ENCODE measurements at places on chromosomes 1 and 21.

DNA sequence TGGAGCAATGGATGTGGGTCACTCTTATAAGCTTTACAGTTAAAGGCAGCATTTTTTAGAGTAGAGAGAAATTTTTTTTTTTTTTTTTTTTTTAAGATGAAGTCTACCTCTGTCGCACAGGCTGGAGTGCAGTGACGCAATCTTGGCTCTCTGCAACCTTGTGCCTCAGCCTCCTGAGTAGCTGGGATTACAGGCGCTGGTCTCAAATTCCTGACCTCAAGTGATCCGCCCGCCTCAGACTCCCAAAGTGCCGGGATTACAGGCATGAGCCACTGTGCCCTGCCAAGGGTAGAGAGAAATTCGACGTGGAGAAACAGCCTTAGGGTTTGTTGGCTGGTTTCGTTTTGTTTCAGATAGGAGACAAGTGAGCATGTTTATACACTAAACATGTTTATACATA, 594.2 kb upstream of the ADAMTS5 start:
- no peak for DNase-seq

- DNase-seq, result no peak
These were observed 4.4 kb downstream of the HFM1 start for GRCh38 chr1:91400133-91400725.

DNA sequence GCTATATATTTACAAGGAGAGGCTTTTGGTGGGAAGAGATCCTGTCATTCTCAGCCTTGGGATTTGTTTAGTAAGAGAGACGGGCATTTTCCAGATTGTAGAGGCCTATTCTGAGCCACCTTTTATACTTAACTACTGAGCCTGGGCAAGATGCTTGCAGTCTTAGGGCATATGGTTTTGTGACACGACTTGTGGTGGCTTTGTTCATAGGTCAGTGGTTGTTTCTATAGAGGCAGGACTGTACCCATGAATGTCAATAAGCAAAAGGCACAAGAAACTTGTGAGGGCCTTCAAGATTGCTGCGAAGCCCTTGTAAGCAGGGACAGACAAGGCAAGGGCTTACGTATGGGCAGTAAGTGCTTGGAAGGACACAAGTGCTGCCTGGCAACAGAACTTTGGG, 3.4 kb upstream of the FCRL3 start:
- DNase-seq, result no peak

- DNase-seq, result no peak
These were observed 5.5 kb downstream of the TADA1 start for GRCh38 chr1:166870584-166870983.

DNA sequence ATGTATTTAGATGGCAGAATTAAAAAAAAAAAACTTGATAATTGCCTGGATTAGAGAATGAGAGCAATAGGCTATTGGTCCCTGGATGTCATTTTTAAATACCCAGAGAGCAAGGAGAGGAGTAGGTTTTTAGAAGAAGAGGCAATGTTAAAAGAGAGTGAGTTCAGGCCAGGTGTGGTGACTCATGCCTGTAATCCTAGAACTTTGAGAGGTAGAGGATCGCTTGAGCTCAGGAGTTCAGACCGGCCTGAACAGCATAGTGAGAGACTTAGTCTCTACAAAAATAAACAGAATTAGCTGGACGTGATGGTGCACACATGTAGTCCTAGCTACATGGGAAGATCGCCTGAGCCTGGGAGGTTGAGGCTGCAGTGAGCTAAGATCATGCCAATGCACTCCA, 15.9 kb upstream of the MUTYH start:
- no peak for DNase-seq

- no peak for DNase-seq
These were observed 17.5 kb upstream of the PDIK1L start for GRCh38 chr1:26094076-26094669.

DNA sequence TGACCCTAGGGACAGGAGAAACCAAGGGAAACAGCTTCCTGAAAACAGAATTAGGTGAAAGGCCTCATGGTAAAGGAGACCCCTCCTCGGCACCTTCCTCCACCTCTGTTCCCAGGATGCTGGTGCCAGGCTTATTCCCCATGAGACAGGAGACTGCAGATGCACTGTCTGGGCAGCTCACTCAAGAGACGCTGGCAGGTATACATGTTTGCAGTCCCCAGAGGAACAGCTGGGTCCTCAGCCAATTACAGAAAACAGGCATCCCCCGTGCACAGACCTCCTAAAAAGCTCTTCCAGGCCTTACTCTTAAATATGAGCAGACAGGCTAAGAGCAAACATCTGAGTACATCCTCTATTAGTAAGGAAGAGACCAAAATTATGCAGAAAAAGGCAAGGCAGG, 6.5 kb downstream of the CCSAP start:
- DNase-seq, result no peak

DNA sequence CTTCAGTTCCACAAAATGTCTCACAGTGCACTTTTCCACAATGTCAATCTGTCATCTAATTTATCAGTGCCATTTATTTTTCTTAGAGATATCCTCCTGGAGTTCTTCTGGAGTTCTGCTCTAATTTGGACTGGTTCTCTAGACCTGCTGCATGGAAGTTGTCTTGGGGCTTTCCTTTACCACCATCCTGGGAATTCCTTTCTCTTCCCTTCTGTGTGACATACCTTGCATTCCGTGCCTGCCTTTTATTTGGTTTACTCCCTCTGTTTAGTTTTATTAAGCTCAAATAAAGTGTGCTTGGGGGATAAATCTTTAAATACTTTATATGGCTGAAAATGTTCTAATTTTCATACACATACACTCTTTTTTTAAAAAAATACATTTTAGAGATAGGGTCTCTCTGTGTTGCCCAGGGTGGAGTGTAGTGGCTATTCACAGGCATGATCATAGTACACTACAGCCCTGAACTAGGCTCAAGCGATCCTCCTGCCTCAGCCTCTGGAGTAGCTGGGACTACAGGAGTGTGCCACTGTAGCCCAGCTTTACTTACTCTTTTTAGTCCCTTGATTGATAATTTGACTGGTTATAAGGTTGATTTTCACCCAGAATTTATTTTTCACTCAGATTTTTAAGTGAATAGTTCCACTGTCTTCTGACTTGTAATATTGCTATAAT, 14.4 kb downstream of the MTF2 start:
- DNase-seq, result no peak

DNA sequence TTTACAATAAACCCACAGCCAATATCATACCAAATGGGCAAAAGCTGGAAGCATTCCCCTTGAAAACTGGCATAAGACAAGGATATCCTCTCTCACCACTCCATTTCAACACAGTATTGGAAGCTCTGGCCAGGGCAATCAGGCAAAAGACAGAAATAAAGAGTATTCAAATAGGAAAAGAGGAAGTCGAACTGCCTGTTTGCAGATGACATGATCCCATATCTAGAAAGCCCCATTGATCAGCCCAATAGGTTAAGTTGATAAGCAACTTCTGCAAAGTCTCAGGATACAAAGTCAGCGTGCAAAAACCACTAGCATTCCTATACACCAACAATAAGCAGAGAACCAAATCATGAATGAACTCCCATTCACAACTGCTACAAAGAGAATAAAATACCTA, 235.5 kb downstream of the DPYD start:
- no peak for DNase-seq

- DNase-seq, result no peak
These were observed 10.0 kb downstream of the NBPF3 start for GRCh38 chr1:21449906-21450305.

- DNase-seq, result no peak
These were observed 424.5 kb downstream of the USP25 start for GRCh38 chr21:16154321-16154720.

- DNase-seq, result no peak
These were observed 14.7 kb upstream of the SSX2IP start for GRCh38 chr1:84704872-84705417.

- no peak for DNase-seq
These were observed at the start of gene KRTAP10-10 for GRCh38 chr21:44637018-44637850. Gene KRTAP10-10, plus strand, starts transcription at chr21:44637356. Its CDS starts 62 bp downstream, at chr21:44637418.

- no peak for DNase-seq
These were observed 2.9 kb upstream of the MTF1 start for GRCh38 chr1:37862330-37862729.

- DNase-seq, result no peak
These were observed 210.1 kb downstream of the GIPC2 start for GRCh38 chr1:78255846-78256245.

- no peak for DNase-seq
These were observed 74.6 kb upstream of the TENT5C start for GRCh38 chr1:117531222-117531621.

DNA sequence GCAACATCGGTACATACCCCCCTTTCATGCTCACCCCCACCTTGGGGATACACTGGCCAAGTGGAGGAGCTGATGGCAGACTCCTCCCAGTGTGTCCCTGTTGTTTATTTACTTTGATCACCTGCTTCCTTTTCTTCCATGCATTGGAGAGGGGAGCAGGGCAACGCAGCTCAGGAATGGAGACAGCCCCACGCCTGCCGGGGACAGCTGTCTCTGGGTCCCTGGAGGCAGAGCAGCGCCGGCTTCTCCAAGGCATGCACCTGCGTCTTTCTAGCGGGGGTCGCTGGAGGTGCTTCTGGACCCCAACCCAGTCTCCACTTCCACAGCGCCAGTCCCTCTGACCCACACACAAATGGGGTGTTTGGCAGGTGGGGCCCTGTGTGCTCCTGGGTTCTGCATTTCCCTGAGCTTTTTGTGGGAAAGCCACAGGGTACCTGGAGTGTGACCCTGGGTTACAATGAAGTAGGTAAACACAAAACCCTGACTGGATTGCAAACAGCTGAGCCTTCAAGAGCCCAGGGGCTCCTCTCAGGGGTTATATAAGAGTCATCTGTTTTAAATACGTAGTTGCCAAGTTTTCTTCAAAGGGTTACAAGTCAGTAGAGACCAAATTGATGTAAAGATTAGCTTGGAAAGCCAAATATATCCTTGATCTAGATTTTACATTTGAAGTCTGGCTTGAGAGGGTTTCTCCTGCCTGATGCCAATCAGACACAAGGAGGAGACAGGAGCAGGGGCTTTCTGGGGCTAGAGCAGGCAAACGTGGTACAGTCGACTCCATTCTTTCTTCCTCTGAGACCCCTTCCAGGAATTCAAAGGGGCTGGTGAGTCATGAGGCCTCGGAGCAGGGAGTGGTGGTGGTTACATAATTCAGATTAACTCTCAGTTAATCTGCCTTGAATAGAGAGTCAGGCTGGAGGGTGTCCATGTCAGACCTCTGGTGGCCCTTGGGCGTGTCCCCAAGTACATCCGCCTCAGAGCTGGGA, 4.5 kb downstream of the AJAP1 start:
- DNase-seq, result no peak

- no peak for DNase-seq
These were observed 199.3 kb upstream of the ZC3H12A start for GRCh38 chr1:37274938-37275631.

- DNase-seq, result peak; percentile 16
These were observed 108.3 kb downstream of the HIVEP3 start for GRCh38 chr1:41810446-41810845.

GRCh38 chr21:31182231-31183140, 144.2 kb upstream of the KRTAP19-8 start:
- no peak for DNase-seq

DNA sequence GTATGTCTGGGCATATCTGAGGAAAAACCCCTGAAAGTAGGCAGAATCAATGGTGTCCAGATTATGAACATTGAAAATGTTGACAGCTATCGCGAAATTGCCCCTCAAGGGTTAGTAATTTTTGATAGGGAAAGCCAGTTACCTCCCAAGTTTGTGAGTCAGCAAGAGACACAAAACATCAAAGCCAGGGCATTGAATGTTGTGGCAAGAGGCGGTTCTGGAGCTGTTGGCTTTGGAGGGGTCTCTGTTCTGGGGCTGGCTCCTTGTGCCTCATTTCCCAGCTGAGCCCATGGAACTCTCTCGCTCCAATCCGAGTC, 10.6 kb upstream of the S100A11 start:
- DNase-seq, result no peak

DNA sequence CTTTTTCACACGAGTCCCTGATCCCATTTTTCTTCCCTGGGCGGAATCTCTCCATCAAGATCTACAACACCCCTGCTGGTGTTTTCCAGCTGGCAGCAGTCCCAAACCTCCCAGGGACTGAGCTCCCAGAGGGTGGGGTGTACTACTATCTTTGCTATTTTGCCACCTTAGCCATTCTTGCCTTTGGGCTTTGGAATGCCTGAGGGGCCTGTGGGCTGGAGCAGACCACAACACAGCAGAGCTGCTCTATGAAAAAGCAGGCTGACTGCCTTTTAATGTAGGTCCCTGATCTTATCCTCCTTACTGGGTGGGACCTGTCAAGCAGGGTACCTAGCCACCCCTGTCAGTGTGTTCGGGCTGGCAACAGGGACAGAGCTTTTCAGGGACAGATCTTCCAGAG, 91.9 kb downstream of the KCNT2 start:
- DNase-seq, result no peak

- DNase-seq, result no peak
These were observed 9.3 kb downstream of the RASSF5 start for GRCh38 chr1:206516728-206516990.

- no peak for DNase-seq
These were observed 5.5 kb downstream of the CLCA4 start for GRCh38 chr1:86552376-86552775.

- DNase-seq, result no peak
These were observed 3.4 kb upstream of the KCNN3 start for GRCh38 chr1:154873321-154873950.

DNA sequence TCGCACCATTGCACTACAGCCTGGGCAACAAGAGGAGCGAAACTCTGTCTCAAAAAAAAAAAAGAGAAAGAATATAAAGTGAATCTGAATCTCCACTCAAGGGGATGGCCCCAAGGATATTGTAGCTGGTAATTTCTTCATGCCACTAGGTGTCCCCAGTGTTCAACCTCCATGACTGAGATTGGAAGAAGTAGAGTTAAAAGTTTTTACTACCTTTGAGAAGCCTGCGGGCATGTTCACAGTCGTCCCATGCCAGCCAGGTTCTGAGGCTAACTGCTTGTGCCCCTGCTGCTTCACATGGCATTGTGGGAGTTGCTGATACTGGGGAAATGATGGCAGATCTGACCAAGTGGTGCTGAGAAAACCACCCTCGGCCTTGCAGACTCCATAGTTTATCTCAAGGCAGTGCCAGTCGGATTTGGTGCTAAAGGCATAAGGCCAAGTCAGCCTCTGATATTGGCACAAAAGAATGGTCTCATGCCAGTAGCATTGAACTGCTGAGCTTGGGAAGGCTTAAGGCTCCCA, 10.8 kb upstream of the SHISA4 start:
- no peak for DNase-seq

DNA sequence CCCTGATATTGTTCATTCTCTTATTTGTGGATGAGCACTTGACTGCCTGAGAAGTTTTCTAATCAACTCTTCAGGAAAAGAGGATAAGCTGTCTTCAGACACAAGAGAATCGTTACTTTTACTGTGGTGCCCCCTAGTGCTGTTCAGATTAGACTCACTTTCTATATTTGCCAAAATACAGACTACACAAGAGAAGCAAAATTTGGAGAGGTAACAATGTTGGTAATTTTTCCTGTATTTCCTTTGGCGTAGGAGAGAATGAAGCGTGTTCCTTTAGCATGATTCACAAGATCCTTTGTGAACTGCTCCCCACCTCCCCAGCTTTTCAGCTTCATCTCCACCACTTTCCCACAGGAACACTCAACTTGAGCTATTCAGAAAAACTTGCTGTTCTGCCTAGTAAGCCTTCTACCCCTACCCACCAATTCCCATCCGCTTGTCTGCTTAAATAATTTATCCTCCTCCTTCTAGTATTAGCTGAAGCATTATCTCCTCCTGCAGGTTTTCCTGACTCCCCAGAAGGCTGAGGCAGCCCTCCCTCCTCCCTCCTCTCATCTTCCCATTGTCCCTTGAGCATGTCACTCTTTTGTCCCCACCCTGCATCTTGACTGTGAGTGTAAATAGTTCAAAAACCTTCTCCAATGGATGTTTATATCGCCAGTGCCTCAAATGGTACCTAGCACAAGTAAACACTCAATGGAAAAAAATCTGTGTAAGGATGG, 4.5 kb downstream of the TNFSF4 start:
- peak; percentile 19 for DNase-seq

GRCh38 chr1:240801442-240801841, 189.5 kb upstream of the GREM2 start:
- no peak for DNase-seq
